Regular cardiac myocyte (primary cell): ENCODE measurements at places on chromosomes 4 and X. TPM values are rescaled to one million over a fixed set of nuclear protein-coding genes. Genes with fewer than 3 reads are reported as not detected.

ABCG2 gene
- 10.1 and 14.6 TPM in 2 replicates for total RNA-seq

MAGED2 gene
- 249 and 258 TPM in 2 replicates for total RNA-seq

DMP1 gene
- not detected in 2 replicates for total RNA-seq

RBPJ gene
- total RNA-seq = 85.7 and 94.7 TPM in 2 replicates

TEX13B gene
- not detected in 2 replicates for total RNA-seq

NOCT gene
- 52.7 and 60.6 TPM in 2 replicates for total RNA-seq
